NCI-H187 treated with DMSO at 0.1 percent for 48 hours (cell line): ENCODE measurements at places on chromosomes 2 and 18.

DNA sequence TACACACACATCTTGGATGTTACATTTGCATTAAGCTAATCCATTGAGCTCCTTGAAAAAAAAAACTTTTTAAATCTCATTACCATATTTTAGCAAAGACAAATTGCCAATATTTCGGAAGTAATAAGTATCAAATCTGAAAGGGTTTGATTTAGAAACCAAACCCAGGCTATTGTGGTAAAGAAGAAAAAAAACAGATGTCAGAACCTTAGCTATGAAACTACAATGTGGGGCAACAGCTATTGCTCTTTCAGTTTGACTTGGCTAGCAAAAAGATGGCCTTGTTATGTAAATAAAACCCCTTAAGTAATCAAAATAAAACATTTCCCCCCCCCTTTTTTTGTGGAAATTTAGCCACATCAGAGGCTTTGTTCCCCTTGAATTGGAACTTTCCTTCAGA, 41.2 kb upstream of the REG3A start:
- DNase-seq, result no peak

GRCh38 chr18:31979714-31980113, 36.8 kb upstream of the TRAPPC8 start:
- DNase-seq, result no peak

DNA sequence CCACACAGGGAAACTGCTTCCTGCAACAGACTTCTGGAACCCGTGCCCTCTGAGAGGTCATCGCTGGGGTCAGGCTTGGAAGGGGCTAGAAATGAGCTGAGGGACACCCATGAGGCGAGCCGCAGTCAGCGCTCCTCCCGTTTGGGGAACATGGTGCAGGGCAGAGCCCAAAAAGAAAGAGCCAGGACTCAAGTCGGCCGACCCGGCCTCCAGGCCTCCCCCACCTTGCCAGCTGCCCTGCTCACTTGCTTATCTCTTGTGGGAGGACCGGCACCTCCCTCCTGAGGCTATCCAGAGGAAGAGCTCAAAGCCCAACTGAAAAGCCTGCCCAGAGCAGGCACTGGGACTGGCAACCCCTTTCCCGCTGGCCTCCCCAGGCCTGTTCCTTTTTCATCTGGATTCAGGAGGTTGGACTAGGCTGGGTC, 43.6 kb downstream of the SCTR start:
- DNase-seq, result no peak

GRCh38 chr18:63162271-63163014, 157.1 kb downstream of the BCL2 start:
- DNase-seq, result no peak

DNA sequence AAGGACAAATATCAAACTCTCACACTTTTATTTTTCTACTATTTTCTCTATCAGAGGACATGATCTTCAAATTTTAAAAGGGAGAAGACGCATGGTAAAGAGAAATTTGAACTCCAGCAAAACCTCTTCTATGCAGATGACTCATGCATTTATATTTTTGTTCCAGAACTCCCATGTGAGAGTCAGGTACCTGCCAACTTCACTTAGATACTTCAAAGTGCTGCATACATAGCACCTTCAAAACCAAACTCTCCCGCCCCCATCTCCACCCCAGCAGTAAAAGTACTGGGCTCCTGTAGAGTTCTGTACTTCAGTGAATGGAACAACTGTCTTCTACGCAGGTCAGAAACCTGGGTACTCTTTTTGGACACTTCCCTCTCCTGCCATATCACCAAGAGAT, 398.3 kb downstream of the TGIF1 start:
- no peak for DNase-seq
